Stimulated activated CD4-positive, alpha-beta T cell treated with anti-CD3 and anti-CD28 coated beads, Interleukin-2, amount 100 ng/mL, for 4 hours (primary cell): ENCODE measurements at places on chromosomes 11 and 22.

DNA sequence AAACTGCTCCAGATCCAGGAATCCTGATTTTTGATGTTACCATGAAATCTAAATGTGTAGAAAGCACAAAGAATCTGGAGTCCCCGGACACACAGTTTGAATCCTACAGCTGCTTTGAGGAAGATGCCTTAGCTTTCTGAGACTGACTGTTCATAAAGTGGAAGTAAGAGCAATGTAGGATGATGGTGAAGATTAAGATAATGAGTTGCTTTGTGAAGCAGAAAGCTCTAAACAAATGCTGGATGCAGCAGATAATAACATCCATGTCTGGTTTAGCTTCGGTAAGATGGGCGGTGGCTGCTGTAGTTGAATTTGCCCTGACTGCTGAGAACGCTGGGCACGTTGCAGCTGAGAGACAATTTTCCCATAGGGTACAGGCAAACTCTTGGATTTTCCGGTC lies 20.1 kb downstream of the OVOL1 start:
- no peak for DNase-seq

- DNase-seq = no peak
Measured at GRCh38 chr11:86174101-86175046, 70.2 kb upstream of the EED start.

DNA sequence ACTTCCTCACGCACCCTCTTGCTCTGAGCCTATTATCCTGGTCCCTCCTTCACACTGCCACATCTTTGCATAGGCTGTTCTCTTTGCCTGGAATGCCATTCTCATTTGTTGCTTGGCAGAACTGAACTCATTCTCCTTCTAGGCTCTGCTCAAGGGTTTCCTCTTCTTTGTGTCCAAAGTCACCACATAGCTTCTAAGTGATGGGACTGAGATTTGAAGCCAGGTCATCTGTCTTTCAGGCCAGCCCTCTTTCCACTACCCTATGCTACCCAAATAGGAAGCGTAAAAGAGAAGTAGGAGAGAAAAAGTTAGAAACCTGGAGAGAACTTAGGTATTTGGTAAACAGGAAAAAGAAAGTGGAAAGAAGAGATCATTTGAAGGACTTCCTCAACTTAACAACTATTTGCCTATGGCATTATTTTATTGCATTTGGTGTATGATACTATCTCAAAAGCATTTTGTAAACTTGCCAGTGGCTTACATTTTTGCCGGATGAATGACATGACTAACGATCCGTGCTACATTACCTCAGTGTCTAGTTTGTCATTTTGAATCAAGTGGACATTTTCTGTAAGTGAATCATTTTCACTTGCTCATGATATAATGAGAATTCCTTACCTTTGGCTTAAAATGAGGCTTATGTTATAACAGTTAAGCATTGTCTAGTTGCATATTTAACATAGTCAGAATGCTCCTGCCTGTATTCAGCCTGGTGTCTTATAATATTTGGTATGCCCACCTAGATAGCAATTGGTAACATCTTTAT lies 18.5 kb downstream of the NF2 start:
- no peak for DNase-seq

DNA sequence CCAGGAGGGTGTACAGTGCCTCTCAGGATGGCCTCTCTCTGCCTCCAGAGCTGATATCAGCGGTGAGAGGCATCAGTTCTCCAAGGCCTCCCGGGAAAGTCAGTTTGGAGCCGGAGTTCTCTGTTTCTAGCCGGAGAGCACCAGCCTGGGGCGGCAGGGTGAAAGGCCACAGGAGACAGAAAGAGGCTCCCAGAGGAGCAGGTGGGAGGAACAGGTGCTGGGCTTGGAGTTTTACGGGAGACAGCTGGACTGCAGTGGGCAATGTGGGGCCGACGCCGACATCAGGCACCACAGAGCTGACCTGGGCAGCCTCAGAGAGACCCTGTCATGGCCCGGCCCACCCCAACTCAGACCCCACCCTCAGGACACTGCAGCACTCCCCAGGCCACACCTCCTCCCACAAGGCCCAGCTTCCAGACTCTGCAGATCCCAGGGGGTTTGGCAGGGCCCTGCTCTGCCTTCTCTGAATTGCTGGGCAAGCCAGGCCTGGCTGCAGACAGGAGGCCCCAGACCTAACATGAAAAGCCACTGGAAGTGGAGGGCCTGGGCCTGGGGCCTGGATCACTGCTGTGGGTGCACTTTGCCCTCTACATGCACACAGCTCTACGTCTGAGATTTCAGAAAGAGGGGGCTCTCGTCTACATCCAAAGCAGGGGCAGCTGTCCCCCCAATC lies 885.6 kb downstream of the BRD1 start:
- DNase-seq = no peak

- DNase-seq = no peak
Measured at GRCh38 chr11:102794382-102794781, 3.6 kb downstream of the MMP1 start.

- no peak for DNase-seq
Measured at GRCh38 chr11:126915430-126915829, 85.1 kb downstream of the KIRREL3 start.

DNA sequence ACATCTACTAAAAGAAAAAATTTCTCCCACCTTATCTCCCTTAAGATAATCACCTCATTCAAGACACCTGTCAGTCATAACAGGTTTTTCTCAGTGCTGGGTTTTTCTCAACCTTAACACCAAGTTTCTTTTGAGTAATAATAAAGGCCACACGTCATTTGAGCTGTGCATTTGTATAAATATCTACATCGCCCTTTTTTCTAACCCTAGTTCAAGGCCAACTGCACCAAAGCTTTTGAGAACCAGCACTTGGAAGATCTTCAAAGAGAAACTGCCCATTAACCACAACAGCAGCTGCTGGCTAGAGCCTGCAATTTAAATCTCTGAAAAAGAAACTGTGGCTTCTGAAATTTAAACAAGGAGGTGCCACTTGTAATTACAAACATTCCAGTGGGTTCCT lies 6.9 kb downstream of the CADM1 start:
- no peak for DNase-seq

- DNase-seq = no peak
Measured at GRCh38 chr11:48041877-48042695, 61.7 kb downstream of the PTPRJ start.

GRCh38 chr11:1563149-1563638 lies 8.9 kb downstream of the DUSP8 start:
- DNase-seq = no peak
